ENCODE measurements at places on chromosomes 11 and 22. TPM values are rescaled to one million over a fixed set of nuclear protein-coding genes. Genes with fewer than 3 reads are reported as not detected.

Gene SLC17A6
- not detected for total RNA-seq

Gene SLC2A11
- 6.5 TPM for total RNA-seq

Gene TRIM29
- total RNA-seq, result not detected

Gene DDX25
- not detected for total RNA-seq

DNA sequence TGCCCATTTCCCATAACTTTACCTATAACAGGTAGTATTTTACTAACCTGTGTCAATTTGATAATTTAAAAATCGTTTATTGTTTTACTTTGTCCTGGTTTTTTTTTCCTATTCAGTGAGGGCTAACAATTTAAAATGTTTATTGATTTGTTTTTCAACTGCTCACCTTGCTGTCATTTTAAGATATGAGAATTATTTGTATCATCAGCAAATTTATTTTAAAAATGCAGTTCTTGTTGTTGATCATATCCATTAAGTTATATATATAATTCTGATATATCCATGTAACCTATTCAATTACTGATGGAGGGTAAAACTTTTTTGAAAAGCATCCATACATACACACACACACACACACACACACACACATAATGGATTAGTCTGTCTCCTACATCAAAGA, 24.8 kb downstream of the RRAS2 start:
- no peak for DNase-seq

DNA sequence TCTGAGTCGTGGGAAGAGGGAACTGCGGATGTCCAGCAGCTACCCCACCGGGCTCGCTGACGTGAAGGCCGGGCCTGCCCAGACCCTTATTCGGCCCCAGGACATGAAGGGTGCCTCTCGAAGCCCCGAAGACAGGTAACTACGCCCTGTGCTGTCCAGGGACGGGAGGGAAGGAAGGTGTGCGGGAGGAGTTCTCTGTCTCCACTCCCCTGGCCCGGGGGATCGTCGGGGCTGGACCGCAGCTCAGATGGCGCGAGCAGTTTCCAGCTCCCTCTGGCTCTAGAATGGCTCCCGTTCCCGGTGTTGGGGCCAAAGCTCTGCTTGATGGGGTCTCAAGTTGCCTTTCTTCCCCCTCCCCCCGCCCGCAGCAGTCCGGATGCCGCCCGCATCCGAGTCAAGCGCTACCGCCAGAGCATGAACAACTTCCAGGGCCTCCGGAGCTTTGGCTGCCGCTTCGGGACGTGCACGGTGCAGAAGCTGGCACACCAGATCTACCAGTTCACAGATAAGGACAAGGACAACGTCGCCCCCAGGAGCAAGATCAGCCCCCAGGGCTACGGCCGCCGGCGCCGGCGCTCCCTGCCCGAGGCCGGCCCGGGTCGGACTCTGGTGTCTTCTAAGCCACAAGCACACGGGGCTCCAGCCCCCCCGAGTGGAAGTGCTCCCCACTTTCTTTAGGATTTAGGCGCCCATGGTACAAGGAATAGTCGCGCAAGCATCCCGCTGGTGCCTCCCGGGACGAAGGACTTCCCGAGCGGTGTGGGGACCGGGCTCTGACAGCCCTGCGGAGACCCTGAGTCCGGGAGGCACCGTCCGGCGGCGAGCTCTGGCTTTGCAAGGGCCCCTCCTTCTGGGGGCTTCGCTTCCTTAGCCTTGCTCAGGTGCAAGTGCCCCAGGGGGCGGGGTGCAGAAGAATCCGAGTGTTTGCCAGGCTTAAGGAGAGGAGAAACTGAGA, 1.4 kb downstream of the ADM start:
- DNase-seq, result no peak

DNA sequence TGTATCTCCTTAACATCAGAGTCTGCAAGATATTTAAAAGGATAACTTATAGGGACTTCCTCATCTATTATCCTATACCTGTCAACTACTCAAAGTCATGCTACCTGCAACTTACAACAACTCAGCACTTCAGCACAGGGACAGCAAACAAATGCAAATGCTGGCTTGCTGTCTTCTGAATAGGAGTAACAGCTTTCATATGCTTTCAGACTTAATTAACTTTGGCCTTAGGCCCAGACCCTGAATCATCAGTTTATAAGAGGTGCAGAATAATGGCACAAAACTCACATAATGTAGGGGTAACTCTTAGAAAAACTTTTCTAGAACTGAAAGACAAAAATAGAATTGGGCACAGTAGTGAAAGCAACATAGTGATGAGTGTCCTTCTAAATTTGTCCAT, 953.4 kb downstream of the DLG2 start:
- DNase-seq, result no peak

GRCh38 chr11:79265756-79266322, 175.0 kb downstream of the TENM4 start:
- no peak for DNase-seq

GRCh38 chr11:47572715-47573255, 6.0 kb downstream of the KBTBD4 start:
- no peak for DNase-seq

DNA sequence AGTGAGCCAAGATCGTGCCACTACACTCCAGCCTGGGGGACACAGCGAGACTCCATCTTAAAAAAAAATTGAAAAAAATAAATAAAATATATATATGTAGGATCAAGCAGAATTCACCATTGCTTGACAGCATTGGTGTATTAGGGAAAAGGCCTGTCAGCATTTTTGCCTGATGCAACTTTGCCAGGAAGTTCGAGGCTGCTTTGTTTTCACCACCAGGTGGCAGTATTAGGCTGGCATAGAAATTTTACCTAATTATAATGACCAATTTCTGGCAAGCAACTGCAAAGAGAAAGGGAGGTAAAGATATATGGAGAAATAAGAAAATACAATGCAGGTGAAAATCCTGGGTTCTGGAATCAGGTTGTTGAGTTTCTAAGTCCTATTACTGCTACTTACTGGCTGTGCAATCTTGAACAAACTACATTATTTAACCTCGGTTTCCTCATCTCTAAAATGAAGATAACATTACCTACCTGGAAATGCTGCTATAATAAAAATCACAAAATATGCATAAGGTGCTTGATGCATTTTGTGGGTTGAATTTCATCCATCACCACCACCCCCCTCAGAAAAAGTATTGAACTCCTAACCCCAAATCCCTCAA, 24.7 kb downstream of the LAYN start:
- peak; percentile 69 for DNase-seq

DNA sequence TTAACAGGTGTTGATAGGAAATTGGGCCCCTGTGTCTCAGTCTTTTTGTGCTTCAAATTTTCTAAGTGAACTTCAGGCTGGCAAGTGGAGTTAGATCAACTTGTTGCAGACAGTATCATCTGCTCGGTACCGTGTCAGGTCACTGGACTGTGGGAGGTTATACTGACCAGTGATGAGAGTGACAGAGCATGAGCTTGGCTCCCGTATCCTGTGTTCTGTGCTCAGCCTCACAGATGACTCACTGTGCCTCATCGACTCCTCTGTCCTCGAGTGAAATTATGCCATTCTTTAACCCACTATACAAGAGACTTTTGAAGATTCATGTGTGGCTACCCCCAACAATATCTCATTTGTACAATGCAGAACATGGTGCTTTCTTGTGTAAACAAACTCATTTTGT, 7.9 kb downstream of the GRAP2 start:
- peak; percentile 57 for DNase-seq

DNA sequence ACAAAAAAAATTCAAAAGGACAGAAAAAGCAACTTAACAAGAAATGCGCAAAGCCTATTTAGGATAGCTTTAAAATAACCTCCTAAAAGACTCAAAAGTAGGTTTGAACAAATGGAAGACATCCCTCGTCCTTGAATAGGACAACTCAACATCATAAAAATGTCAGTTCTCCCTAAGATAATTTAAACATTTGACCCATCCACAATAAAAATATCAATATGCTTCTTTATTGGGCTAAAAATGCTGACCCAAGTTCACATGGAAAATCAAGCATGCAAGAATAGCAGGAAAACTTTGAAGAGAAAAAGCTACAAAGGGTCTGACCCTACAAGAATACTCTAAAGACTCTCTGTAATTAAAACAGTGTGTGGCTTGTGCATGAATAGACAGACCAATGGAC, 12.1 kb upstream of the KCTD17 start:
- DNase-seq, result no peak

GRCh38 chr11:103546236-103546635, 437.0 kb downstream of the DYNC2H1 start:
- no peak for DNase-seq

- DNase-seq, result no peak
Observed at GRCh38 chr11:10604340-10604748, 35.9 kb upstream of the LYVE1 start.

- DNase-seq, result no peak
Observed at GRCh38 chr22:17792299-17792698, 18.0 kb upstream of the BID start.

All from activated CD4-positive, alpha-beta memory T cell treated with anti-CD3 and anti-CD28 coated beads, Interleukin-2, amount 10 ng/mL, durations not matched to agents 7 days and 5 days (primary cell).